ENCODE measurements at places on chromosomes 16 and 17.

DNA sequence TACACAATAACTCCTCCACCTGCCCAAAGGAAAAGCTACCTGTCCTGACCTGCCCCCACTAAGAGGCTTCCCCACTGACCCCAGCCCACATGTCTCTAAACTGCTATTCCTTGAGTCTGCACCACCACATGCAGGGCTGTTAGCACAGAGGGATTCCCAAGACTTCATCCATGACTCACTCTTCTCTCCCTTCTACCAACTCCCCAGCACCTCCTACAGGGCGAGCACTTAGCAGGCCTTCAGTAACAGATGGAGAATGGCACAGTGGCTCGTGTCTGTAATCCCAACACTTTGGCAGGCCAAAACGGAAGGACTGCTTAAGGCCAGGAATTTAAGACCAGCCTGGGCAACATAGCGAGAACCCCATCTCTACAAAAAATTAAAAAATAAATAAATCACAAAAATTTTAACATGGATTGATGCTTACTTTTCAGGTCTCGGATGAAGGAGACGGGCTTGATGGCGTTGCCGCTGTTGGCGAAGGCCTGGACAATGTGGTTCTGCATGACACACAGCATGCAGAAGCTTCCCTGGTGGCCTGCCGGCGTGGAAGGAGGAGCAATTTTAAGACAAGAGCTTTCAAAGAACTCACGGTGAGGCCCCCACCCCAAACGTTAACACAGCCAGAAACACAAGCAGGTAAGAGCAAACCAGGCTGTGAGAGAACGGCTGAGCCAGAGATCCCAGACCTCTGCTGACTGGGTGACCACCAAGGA lies 12.0 kb downstream of the USP36 start:
- DNase-seq = no peak

- no peak for DNase-seq
Observed at GRCh38 chr17:41583137-41584127, 3.3 kb downstream of the KRT14 start.

DNA sequence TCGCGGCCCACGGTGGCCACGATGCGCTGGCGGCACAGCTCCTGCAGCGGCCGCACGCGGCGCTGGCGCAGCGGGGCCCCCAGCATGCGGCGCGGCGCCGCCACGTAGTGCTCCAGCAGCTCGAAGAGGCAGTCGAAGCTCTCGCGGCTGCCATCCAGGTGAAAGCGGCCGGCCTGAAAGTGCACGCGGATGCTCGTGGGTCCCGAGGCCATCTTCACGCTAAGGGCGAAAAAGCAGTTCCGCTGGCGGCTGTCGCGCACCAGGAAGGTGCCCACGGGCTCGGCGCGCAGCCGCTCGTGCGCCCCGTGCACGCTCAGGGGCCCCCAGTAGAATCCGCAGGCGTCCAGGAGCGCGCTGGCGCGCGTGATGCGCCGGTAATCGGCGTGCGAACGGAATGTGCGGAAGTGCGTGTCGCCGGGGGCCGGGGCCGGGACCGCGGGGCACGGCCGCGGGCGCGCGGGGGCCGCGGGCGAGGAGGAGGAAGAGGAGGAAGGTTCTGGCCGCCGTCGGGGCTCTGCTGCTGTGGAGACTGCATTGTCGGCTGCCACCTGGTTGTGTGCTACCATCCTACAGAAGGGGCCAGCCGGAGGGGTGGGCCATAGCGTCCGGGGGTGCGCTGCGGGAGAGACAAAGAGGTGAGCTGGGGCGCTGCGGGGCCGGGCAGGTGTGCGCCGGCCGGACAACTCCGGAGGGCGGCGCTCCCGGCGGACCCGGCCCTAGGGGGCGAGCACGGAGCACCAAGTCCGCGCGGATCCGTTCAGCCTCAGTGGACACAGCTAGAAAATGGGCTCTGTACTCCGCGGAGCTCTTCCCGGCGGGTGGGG lies 879 bp downstream of the SOCS1 start:
- DNase-seq = no peak

DNA sequence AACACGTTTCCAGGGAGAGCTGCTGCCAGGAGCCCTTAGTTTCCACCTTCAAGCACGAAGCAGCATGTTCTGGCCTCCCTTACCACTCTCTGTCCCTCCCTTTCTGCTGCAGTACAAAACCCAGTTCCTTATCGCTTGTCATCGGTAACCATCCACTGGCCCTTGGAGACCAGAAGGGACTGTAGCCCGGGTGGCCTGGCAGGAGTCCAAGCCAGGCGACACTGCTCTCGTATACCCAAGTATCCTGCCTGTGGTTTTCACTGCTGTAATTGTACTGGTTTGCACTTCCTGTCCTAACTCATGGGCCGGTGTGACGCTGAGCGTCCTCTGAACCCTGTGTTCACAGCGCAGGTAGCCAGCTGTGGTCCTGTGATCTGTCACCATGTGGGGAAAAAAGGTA lies 81.1 kb downstream of the MAF start:
- no peak for DNase-seq

DNA sequence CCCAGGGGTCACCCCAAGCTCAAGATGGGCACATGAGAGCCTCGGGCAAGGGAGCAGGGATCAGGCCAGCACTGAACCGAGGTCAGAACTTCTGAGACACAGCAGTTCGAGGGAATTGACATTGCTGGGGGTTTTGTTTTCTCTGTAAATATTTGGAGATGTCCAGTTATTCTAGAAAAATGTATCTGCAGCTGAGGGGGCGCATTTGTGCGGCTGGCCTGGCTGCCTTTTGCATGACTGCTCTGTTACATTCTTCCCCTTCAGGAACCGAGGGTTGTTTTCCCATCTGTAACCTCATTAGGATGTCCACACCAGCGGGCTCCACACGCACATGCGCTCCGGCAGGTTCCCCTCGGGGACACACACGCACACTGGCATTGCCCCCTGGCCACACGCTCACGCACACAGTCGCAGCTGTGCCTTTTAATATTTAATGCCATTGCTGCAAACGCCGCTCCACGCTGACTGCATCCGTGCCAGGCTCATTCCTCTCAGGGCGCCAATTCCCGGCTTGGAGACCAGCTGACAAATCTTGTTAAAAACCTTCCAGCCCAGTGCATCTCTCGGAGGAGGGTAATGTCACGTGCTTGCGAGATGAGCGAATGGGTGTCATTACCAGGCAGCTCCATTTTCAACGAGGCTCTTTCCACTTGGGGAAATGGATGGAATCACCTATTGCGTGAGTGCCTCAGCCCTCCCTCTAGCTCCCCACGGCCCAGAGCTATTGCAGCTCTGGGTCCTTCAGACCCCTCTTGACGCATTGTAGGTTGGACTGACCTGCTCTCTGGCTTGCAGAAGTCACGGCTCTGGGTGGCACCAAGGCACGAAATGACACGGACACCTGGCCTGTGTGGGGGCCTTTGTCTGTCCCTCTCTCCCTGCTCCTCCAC lies 13.1 kb downstream of the CCR7 start:
- DNase-seq = peak; percentile 68

- no peak for DNase-seq
Observed at GRCh38 chr17:15257796-15258512, 7.2 kb downstream of the PMP22 start.

GRCh38 chr17:54864636-54865356 lies 35.9 kb upstream of the TOM1L1 start:
- DNase-seq = no peak

GRCh38 chr17:21253646-21254441 lies 634 bp upstream of the NATD1 start:
- no peak for DNase-seq

DNA sequence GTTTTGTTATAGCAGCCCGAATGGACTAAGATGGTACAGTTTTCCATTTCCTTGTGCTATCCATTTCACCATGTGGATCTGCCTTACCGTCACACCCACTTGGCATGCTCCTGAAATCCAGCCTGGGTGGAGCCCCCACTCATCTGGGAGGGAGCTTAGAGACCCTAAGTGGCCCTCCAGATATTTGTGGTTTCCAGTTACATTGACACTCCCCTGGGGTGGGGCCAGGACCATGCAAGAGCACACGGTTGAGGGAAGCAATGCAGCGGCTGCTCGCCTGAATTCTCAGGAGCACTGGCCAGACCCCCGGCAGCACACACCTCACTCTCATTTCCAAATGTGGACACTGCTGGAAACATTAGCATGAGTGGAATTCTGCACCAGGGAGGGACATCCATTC lies 231.1 kb downstream of the UTP18 start:
- DNase-seq = no peak

DNA sequence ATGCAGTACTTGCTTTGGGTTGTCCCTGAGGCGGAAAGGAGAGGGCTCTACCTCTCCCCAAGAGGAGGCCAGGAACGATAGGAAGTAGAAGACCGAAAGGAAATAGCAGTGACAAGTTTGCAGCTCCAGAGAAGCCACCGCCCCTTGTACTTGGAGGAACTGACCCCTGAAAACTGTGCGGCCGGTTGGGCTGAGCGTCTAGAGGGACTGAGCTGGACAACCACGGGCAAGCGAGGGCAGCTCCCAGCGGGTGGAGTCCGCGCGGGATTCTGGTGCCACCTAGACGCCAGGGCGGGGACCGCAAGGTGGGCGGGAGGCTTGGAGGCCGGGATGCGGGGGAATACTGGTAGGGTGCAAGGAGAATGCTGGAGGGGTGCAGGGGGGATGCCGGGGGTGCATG lies 1.3 kb upstream of the SLC6A4 start:
- DNase-seq = no peak

DNA sequence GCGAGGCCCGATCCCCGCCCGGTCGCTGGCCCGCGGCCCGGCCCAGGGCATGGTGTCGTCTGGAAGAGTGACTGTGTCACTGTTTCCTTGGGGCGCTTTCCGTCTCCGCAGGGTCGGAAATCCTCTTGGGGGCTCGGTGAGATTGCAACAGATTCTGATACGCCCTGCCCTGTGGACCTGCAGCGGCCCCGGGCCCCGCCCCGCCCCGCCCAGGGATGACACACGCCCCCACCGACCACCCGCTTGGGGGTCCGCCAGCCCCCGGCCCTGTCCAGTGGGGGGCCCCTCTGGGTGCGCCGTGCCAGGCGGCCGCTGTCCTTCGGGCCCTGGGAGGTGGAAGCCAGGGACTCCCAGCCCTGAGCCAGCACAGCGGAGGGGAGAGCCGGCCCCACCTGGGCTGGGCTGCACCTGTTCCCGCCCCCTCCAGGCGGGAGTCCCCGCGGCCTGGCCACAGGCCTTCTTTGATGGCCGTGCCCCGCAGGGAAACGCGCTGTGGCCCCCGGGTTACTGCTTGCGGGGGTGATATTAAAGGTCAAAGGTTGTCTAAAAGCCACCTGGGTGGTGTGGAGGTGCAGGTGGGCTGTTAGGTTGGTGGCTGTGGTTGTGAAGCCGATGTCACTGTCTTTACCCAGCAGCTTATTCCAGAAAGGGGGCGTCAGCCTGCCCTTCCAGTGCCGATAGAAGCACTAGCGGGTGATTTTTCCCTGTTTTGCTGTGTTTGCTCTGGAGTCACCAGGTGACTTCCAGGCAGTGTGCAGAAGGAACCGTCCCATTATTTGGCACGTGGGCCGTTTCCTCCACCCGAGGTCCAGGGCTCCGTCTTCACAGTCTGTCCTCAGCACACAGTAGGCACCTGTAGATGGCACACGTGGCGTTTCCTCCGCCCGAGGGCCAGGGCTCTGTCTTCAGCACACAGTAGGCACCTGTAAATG lies 752 bp downstream of the TBC1D24 start:
- DNase-seq = no peak

DNA sequence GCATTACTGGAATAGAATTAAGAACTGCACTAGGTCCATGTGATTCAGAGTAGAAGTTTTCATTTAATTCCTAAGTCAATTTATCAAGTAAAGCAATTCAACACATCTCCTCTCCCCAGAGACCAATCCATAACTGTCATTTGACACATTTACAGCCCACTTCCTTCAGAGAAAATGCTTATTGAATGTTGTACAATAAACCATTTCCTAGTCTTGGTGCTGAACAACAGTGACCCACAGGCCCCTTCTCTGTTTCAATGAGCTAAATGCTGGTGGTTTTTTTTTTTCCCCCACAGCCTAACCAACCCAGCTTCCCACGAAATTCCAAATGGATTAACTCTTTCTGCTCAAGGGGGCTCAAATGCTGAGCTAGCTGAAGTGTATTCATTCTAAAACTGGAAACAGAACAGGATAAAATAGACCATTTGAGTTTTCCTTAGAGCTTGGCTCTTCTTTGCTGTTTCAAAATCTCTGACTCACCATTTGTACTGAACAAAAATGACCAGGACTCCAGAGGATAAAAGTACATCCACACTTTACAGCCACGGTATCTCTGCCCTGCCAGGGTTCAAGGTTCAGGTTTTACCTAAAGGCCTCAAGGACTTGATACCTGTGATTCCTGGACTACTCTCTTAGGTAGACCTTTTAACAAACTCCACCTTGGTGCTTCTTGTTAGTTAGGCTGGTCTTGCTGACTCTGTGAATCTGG lies 62.3 kb downstream of the TMEM100 start:
- DNase-seq = no peak

GRCh38 chr17:78120971-78121800 lies 7.4 kb downstream of the TMC6 start:
- DNase-seq = no peak

DNA sequence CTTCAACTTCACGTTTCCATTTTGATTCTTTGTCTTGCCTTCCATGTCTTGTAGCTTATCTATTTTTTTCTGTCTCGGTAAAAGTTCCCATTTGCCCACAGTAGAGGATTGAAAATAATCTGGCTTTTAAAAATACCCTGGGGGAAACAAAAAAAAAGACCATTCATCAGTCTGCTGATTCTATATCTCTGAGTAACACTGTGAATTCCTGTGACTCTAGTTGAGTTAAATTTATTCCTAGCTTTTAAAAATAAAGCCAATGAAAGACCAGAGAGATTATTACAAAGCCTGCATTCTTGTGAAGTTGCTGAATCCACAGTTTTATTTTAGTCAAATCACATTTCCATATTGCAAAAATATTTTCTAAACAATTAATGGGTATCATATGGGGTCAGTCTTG lies 532.3 kb downstream of the CDH13 start:
- DNase-seq = no peak
